ENCODE measurements at places on chromosomes 7 and 10.

DNA sequence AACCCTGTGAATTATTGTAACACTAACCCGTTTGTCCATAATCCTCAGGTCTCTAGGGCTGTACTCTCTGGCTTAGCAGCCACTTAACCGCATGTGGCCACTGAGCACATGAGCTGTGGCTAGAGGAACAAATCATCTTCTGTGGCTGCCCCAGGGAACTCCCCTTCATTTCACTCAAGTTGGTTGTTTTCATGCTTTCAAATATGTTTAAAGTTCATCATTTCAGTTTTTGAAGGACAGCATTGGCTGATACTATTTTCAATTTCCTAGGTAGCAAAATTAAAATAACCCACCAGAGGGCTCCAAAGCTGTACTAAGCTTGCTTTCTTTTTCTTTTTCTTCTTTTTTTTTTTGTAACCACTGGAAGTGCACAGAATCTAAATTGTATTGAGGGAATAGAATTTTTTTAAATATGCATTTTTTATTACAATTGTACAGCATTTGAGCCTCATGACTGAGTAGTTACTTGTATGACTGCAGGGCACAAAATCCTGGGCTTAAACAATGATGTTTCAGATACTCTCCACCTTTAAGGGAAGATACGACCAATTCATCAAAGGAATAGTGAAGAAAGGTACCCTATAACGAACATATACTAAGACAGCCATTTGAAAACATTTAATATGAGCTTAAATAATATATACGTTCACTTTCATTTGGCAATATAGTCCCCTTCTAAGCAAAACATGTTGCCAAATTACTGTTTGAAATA, 38.6 kb downstream of the MRC1 start:
- no peak for DNase-seq

DNA sequence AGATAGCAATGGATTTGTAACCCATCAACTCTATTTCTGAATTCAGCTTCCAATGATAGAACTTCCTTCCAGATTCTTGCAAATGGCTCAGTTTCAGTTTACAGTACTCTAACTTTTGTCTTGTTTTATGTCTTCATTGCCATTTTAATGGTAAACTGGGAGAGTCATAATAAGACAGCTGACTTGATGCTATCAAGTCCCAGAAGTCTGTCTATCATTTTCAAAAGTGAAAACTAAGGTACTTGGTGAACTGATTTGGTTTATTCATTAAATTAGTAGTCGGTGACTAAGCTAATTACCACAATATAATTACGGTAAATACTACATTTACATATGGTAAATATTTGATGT, 25.0 kb downstream of the RTKN2 start:
- no peak for DNase-seq

DNA sequence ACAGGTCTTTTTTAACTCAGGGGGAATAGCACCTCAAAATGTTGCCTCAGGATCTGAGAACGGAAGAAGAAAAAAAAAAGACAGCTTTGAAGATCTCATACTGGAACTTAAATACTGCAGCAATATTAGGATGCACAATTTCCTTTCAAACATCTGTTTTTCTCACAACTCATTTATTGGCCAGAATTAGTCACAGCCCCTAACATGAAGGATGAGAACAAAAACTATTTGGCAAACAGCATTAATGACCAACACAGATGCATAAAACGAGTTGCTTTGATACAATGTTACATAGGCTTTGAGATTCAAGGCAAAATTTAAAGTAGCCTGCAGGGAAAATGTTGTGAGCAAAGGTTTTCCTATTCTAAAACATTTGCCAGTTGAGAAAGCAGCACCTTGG, 36.5 kb downstream of the JMJD1C start:
- DNase-seq = no peak

GRCh38 chr7:139767561-139767982, 10.2 kb downstream of the HIPK2 start:
- DNase-seq = no peak

Data from activated CD8-positive, alpha-beta memory T cell treated with anti-CD3 and anti-CD28 coated beads for 1 hour (primary cell).